Stimulated activated CD8-positive, alpha-beta memory T cell treated with anti-CD3 and anti-CD28 coated beads, Interleukin-4, amount 100 ng/mL, for 1 hour (primary cell): ENCODE measurements at places on chromosomes 11 and 22.

DNA sequence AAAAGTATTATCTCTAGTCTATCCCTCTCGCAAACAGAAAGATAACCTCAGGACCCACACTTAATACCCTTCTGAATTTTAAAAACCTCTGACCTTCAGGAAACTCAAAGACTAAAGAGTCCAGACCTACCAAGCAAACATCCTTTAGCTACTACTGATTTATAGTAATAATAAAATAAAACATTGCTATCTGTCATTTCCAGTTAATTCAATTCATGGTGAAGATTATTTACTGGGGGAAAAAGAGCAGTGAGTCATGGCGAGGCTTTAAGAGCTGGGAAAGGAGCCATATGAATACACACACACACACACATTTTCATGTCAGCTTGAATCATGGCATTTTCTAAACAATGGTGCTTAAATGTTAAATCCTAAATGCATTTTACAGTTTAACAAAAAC is 87.1 kb downstream of the FAM76B start:
- DNase-seq, result no peak

GRCh38 chr11:120153221-120153620 is 15.3 kb upstream of the TRIM29 start:
- no peak for DNase-seq

DNA sequence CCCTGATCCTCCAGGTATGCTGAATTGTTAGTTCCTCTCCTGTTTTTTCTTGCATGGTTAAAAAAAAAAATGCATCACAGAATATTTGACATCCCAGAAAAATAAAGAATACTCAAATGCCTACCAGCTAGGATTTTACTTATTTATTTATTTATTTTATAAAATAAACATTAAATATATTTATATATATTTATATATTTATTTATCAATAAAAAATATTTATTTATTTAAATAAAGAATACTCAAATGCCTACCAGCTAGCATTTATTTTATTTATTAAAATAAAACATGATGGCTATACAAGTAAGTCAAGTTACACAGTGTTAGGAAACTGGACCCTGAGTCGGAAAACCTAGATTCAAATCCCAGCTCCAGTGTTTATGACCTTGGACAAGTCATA is 164.1 kb downstream of the NAV2 start:
- DNase-seq, result no peak

- DNase-seq, result no peak
Observed at GRCh38 chr11:128067780-128068179, 519.6 kb downstream of the ETS1 start.

DNA sequence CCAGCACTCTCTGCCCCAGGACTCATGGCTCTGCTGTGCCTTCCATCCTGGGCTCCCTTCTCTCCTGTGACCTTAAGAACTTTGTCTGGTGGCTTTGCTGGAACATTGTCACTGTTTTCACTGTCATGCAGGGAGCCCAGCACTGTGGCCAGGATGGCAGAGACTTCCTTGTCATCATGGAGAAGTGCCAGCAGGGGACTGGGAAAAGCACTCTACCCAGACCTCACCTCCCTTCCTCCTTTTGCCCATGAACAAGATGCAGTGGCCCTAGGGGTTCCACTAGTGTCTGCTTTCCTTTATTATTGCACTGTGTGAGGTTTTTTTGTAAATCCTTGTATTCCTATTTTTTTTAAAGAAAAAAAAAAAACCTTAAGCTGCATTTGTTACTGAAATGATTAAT is 2.9 kb upstream of the TTC36 start:
- DNase-seq, result no peak

GRCh38 chr11:85902353-85902752 is 47.2 kb downstream of the CCDC83 start:
- no peak for DNase-seq

GRCh38 chr11:86916330-86916729 is 38.9 kb downstream of the FZD4 start:
- DNase-seq, result no peak

DNA sequence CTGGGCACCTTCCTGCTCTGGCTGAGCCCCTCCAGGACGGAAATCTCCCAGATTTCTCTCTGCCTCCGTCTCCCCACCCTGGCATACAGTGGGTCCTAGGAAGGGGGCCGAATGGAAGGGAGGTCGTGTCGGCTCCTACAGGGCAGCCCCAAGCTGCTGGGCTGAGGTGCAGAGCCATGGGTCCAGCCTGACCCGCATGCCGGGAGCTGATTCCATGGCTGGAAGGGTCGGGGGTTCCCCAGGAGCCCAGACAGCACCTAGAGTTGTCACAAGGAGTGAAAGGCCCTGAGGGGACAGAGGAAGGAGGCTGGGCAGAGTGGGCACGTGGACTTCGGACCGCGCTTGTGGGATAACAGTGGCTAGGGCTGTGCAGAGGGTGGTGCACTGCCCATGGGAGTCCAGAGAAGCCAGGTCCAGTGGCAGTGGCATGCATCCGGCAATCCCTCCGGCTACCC is 16.5 kb downstream of the CCND1 start:
- DNase-seq, result no peak

DNA sequence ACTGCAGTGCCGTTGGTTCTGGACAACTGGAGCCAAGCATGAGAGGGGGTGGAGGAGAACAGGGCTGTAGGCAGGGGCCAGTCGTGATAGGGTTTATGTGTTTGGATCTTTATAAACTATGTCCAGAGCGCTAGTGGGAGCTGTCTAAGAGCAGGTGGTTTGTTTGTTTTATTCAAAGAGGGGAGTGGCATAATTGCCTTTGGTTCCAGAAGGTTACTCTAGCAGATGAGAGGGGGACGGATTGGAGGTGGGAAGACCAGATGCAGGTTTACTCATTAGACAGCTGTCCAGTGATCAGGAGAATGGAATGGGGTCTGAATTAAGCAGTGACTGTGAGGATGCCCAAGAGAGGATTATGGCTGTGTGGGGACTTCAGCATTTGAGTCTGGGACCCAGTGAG is 109.3 kb upstream of the TBCEL start:
- DNase-seq, result no peak

DNA sequence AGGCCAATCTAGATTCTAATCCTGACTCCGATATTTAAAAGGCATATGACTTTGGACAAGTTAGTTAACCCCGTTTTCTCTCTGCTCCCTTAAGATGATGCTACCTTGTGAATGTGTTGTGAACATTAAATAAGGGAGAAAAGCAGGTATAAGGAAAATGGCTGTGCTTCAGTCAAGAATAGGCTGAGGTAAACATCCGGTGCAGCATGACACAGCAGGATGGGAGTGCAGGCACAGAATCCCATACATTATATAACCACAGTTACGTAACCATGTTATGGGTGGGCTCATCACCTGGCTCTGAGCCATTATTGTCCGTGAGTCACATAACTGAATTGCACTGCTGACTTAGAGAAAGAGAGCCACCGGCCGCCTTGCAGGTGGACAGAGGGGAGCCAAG is 382.2 kb upstream of the ANO5 start:
- no peak for DNase-seq

- no peak for DNase-seq
Observed at GRCh38 chr11:102727890-102728289, 3.1 kb upstream of the MMP8 start.

DNA sequence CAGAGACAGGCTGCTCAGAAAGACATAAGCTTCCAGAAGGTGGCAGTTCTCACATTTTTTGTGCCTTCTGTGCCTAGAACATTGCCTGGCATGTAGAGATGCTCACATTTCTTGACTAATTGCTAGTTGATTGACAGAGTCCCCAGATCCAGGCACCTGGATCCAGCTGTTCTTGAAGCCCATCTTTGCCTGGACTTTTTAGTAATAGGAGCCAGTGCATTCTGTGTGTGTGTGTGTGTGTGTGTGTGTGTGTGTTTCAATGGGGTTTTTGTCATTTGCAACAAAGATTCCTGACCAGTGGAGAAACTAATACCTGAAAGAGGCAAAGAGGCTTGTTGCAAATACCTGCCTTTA is 15.1 kb downstream of the MRGPRF start:
- DNase-seq, result no peak

DNA sequence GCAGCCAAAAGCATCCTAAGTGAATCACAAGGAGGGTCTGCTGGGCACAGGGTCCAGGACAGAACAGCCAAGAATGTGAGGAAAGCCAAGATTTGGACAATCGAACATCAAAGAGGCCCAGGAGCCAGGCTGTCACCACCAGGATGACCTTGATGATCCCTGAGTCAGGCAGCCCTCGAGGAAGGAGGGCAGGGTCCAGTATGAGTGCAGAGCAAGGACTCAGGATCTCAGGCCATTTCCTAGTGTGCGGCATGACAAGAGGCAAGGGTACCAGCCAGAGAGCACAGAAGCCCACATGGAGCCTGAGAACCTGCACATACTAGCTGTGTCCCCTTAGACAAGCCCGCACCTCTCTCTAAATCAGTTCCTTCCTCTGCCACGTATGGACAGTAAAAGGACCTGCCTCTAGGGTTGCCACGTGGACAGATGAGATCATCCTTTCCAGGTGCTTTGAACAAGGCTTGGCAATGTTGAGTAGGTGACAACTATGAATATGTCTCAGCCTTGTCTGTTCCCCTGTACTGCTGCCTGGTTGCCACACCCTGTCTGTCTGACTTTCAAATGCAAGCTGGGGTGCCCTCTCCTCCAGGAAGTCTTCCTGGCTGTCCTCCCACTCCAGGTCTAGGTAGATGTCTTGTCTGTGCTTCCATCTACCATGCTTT is 32.2 kb upstream of the ISX start:
- DNase-seq, result no peak

DNA sequence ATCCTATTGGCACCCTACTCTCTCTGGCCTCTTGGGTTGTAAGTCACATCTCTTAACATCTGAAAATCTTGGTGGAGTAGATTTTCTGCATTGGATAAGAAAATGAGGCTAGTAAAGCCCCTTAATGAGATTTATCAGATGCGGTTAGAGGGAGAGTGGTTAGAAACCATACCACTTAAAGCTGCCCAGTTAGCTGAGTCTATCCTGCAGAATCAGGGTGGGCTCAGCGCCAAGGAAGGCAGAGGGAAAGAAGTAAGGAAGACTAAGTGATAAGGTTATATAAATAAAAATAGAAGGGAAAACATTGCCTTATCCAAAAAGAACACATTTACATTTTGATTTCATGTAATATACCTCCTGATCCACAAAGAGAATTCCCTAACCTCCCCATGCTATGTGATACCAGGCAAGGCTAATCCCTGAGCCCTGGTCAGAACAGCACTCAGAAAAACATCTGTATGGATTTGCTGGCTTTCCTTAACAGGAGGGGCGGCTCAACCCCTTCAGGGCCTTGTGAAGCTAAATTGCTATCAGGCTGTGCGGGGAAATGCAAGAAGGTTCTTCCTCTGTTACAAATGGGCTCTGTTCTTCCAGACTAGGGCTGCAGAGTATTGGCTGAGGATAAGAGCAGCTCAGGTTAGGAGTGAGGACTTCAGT is 101.7 kb downstream of the SNX19 start:
- no peak for DNase-seq

DNA sequence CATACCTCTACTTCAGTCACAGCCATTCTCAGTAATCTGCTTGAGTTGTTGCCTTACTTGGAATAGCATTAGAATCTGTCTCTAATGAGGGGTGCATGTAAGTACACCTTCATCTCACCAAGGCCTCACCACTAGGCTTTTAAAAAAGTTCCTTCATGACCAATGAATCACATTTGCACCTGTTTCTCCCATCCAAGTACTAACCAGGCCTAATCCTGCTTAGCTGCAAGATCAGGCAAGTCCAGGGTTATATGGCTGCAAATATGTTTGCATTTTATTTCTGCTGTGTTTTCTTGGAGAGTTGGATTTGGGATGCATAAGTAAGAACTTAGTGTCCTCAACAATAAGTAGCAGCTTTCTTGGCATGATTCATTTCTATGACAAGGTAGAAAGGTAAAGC is 66.9 kb downstream of the BBOX1 start:
- DNase-seq, result no peak

- no peak for DNase-seq
Observed at GRCh38 chr11:72421351-72421750, 13.0 kb downstream of the CLPB start.

- DNase-seq, result no peak
Observed at GRCh38 chr11:71946144-71946571, 17.3 kb downstream of the RNF121 start.

DNA sequence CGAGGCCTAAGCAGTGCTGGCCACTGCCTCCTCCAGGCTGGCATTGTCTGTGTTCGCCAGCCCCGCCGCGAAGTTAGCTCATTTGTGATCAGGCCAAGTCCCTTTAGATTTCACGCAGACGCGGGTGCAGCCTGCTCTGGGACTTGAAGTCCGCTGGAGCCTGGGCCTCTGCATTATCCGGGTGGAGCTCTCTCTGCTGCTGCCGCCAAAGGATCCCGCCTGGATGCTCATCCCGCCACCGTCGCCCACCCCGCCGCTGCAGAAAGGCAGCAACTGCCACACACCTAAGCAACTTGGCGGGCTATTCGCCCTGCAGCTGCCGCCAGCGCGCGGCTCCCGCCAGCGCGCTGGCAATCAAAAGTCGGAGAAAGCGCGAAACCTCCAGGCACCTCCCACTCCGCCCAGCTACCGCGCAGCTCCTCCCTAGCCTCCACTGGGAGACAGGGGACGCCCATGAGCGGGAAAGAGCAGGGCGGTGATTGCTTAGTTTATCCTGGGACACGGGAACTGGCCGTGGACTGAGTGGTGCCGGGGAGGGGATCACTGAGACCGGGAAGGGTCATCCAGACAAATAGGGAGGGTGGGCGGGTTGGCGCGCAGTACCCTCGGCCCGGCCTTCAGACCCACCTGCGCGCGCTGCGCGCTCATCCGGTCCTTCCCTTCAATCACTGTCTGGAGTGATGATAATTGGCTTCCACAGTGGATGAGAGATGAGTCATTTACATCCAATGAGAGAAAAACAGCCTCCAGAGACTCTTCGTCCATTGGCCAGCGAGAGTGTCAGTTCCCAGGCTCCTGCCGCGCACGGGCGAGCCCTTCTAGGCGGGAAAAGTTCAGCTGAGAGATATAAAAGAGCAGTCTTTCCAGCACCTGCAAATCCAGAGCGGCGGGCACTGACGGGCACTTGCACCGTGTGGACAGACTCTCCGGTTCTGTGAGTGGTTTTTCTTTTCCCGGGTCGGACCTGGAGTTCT is at the start of gene FAM111B:
Gene FAM111B, plus strand, starts transcription at position 875 of the 974 bp plus-strand sequence. CDS start 2,389 bp downstream, outside the sequence.
- no peak for DNase-seq
